ENCODE measurements at places on chromosomes 16 and 17.

GRCh38 chr17:2128011-2128410 is 73.1 kb downstream of the HIC1 start:
- no peak for ATAC-seq

DNA sequence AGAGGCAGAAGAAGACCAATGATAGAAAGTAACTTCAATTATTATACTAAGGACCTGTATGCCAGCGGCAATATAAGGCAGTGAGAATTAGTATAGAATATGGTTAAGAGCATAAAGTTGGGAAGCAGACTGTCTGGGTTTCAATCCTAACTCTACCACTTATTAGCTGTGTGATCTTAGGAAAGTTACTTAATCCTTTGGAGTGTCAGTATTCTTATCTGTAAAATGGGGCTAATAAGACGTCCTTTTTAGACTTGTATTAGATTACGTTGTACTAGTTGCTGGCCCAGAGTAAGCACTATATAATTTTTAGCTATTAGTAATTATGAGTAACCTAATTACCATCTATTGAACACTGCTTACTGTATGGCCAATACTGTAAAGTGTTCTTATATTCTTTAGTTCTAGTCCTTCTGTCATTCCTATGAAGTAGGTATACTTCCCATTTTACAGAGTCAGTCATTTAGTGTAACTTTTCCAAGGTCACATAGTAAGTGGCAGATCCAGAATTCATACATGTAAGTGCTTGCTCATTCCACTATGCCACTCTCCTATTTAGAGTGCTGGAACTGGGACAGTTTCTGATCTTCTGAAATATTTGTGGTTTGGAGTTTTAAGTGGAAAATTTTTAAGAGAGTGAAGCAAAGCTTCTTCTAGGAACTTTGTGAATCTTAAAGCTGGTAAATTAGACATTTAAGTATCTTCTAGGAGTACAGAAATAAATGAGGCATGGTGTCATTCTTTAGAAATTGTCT is 22.5 kb downstream of the HEATR9 start:
- ATAC-seq = no peak

DNA sequence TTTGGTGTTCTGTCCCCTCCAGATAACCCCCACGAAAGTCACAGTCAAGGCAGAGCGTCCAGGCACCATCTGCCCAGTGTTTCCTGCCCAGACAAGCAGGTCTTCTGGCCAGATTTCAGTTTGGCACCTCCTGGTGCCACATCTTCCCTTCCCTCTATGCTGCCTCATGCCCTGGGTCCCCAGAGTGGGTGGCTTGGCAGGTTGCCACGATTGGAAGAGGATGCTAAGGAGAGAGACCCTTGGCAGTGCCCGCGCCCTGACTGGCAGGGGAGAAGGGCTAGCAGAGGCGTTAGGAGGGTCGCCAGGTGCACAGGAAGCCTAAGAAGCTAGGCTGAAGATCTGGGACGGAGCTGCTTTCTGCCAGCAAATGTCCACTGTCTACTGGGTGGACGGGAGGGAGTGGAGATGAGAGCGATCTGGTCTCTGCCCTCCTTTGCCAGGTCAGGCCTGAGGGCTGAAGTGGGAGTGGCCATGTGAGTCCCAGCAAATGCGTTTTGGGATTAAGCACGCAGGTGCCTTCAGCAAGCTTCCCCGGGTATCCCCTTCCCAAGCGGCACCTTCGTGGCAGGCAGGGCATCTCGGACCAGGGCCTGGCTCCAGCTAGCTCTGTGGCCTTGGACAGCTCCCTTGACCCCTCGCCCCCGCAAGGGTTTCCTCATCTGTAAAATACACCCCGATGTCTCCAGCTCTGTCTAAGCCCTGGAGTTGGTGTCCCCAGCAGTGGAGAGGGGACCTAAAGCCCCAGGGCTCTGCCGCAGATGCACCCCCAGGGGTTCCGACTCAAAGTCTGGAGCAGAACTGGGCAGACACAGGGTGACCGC is 13.4 kb upstream of the CD300A start:
- ATAC-seq = no peak

DNA sequence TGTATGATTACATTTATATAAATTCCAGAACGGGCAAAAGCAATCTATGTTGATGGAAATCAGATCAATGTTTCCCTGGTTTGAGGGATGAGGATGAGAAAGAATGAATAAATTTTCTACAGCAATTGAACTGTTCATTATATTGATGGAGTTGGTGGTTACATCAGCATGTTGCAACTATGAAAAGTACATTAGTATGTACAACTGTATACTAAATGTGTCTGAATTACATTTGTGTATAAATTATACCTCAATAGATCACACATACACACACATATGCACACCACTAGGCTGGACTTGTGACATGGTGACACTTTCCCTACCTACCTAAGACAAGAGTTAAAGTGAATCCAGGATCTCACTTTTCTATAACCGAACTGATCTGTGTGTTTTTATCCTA is 608.0 kb downstream of the CDH11 start:
- ATAC-seq = no peak

- no peak for ATAC-seq
Observed at GRCh38 chr16:55993088-55993487, 117.9 kb upstream of the CES5A start.

- no peak for ATAC-seq
Observed at GRCh38 chr17:27233776-27234175, 60.1 kb upstream of the WSB1 start.

DNA sequence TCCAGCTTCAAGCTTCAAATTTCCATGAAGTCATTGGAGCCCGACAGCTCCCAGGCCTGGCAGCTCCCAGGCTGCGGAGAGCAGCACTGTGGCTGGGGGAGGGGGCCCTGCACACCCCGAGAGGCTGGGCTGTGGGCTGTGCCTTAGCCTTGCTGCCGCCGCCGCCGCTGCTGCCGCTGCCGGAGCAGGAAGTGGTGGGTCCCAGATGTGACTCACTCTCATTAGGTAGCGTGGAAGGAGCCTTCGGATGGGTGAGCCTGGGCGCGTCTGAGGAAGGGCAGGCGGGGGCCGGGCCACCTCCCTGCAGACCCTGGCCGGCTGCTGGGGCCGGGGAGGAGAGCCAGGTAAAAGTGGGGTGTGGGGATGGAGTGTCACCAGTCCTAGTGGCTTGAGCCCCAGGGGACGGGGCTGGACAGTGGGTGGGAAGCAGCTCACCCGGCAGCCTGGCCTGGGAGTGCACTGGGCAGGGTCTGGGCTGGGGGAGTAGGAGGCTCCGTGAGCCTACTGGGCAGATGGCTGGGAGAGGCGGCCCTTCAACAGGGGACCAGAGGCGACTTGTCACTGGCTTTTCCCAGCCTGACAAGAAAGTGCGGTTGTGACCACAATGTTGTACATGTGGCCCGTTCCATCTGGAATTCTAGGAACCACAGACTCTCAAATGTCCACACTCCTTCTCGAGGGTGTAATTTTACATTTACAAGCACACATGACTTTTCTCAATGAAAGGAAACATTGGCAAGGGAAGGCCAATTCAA is at the start of gene ADCY7:
Gene ADCY7, plus strand, starts transcription at position 215 of the 755 bp plus-strand sequence. CDS start 21,629 bp downstream, outside the sequence.
- ATAC-seq = peak; percentile 92

DNA sequence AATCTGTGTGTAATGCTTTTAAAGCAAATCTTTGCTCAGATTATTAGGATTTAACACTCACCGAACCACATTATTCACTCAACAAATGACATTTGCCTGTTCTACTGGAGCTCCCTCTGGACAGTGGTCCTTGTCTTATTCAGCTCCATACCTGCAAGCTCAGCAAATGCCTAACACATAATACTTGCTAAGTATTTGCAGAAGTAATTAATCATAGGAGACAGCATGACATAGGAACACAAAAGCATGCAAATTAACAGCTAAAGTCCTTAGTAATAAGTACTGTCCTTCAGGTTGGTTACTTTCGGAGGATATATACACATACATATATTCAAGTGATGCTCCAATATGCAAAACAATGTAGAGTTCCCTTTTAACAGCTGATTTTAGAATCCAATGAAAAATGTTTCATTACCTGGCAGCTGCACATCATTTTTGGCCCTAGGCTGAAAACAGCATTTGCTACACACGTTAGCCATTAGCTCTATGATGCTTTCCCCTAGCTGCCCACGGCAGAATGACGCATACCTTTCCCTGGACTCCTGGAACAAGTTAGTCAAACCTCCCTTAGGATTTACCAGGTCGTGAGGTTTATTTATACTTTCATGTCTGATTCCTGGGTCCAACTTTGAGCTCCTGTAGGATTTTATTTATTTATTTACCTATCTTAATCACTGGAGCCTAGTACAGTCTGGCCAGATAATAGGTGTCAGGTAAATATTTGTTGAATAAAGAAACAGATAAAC is 8.6 kb downstream of the BRD7 start:
- ATAC-seq = no peak

GRCh38 chr16:4935241-4935855 is 1.6 kb downstream of the PPL start:
- no peak for ATAC-seq

- ATAC-seq = peak; percentile 69
Observed at GRCh38 chr16:29702269-29702668, 23.3 kb downstream of the QPRT start.

- peak; percentile 53 for ATAC-seq
Observed at GRCh38 chr17:64385187-64386083, 5.2 kb downstream of the PECAM1 start.

- ATAC-seq = no peak
Observed at GRCh38 chr16:57048095-57048494, 44.3 kb upstream of the CPNE2 start.

- no peak for ATAC-seq
Observed at GRCh38 chr16:85697431-85697830, 8.7 kb upstream of the GINS2 start.

GRCh38 chr16:48125888-48126287 is 29.9 kb downstream of the ABCC12 start:
- ATAC-seq = no peak

GRCh38 chr17:66695098-66695497 is 139.8 kb upstream of the CACNG5 start:
- ATAC-seq = no peak

- no peak for ATAC-seq
Observed at GRCh38 chr16:58413359-58413758, 21.1 kb downstream of the GINS3 start.

GRCh38 chr17:79668344-79669250 is 57.7 kb upstream of the RBFOX3 start:
- no peak for ATAC-seq

- ATAC-seq = peak; percentile 65
Observed at GRCh38 chr17:74104921-74105320, 98.6 kb upstream of the RPL38 start.

DNA sequence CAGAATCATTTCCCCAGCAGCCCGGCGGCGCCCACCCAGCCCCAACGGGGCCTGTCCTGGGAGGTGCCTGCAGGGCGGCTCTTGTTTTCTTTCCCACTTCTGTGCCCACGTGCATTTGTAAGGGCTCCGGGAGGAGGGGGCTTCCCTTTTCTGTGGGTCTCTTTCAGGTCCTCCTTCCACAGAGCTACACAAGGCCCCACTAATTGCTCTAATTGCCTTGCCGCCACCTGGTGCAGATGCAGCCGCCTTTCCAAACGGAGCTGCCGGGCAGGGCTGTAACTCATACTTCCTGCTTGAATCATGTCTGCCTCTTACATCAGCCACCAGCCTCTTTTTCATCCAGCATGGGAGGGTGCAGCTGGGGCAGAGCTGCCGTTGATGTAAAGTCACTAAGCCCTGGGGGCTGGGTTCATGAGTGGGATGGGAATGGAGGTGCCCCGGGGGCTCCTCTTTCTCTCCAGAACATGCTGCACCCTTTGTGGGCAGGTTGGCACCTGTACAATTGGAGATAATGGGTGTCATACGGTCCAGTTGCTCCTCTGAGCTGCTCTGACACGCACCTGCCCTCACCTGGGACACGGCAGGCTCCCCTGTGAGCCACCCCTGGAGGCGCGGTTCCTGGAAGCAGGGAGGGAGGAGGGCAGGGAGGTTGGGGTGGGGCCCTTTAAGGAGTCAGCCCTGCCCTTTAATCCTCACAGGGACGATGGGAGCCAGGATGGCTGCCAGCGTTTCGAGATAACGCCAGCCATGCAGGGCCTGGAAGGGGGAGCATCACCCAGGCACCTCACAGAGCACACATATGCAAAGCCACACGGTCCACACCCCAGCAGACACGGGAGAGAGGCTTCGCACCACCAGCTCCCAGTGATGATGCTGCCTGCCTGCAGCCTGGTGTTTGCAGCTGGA is 41.1 kb upstream of the KLHDC4 start:
- peak; percentile 32 for ATAC-seq

- ATAC-seq = no peak
Observed at GRCh38 chr17:80785477-80786178, 206.0 kb upstream of the CHMP6 start.

GRCh38 chr16:49523435-49524159 is 150.0 kb downstream of the C16orf78 start:
- no peak for ATAC-seq

DNA sequence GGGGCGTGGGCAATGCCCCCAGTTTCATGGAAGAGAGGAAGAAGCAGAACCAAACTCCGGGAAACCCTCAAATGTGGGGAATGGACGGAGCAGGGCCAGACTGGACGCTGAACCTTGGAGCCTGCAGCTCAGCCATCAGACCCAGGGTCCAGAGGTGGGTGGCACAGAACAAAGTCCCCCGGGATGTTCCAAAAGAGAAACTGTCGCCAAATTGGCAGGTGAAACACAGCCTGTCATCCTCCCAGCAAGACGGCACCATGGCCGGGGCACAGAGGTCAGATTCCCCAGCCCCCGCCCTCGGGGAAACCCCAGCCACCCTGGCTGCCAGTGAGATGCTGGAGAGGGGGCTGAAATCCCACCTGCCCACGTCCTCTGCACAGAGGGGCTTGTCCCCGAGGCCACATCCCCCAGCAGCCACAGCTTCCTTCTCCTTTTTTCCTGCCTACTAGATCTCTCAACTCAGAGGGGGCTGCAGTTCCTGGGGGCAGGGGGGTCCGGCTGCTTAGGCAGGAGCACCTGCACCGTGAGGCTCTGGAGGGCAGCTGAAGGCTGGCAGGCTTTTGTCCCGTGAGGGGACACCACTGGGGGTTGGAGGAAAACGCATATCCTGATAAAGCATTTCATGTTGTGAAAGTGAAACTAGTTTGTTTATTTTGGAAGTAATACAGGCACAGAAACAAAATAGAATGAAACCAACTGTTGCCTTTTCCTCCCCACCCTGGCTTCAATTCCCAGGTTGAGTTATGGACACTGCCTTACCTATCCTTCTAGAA is 1.2 kb upstream of the SECTM1 start:
- ATAC-seq = no peak

DNA sequence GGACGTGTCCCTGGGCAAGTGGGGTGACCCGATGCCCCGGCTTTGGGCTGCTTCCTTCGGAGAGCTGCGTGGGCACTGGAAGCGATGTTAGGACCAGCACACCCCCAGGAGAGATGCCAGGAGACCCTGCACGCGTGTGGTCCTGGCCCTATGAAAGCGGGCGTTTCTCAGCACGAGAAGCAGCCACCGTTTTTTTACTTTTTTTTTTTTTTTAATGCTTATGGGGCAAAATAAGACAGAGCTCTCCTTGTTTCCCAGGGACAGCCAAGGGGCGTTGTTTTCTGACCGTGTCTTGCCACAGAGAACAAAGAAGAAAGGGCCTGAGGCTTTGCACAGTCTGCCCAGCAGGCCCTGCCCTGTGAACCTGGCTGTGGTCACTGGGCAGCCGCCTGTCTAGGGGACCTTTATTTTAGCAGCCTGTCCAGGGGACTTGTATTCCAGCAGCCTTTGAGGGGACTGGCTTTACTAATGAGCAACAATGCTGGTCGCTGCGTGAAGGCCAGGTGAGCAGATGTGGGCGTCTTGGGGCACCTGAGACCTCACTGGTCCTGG is 996 bp downstream of the SLC25A10 start:
- ATAC-seq = no peak

GRCh38 chr16:53369921-53370320 is 64.3 kb upstream of the RBL2 start:
- ATAC-seq = no peak

Data from stimulated activated memory B cell treated with anti-CD40 and anti-IgM and Interleukin-4, amounts not matched to agents 10 μg/mL and 1 μg/mL and 100 μg/mL, for 72 hours (primary cell).